ENCODE measurements at places on chromosomes 11 and 22.

DNA sequence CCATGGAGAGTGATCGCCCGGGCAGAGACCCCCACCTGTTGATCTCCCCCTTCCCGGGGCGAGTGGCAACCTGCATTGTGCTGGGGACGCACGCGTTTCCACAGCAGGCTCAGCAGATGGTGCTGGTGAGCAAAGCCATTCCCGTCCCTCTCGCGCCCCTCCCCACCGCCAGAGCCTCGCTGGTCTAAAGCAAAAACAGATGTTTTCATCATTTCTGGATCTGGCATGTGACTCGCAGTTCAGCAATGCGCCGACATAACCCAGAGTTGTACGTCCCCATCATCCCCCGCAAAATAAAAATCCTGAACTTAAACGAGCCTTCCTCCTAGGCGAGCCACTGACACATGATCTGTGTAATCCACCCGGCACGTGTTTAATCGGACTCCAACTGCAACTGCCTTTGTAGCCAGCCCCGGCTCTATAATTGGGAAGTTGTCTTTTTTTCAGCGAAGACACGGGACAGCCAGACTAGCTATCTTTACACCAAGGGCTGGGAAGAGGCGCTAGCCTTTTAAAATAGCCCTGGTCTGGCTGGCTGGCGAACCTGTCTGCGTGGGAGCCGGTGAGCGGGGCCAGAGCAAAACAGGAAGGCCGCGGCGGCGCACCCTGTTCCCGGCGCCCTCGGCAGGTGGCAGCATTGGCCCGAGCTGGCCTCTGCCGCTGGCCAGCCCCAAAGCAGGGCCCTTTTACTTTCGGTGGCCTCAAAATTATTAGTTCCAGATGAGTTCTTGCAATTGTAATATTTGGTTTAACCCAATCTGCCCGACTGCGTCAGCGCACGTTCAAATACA, 203.0 kb upstream of the SORL1-AS1 start:
- DNase-seq, result peak; percentile 56

- DNase-seq, result no peak
Measured at GRCh38 chr11:6587360-6587953, 16.0 kb downstream of the RRP8 start.

- DNase-seq, result no peak
Measured at GRCh38 chr11:73313652-73314051, 5.6 kb downstream of the ARHGEF17 start.

GRCh38 chr11:19420868-19421533, 180.3 kb upstream of the E2F8 start:
- no peak for DNase-seq

DNA sequence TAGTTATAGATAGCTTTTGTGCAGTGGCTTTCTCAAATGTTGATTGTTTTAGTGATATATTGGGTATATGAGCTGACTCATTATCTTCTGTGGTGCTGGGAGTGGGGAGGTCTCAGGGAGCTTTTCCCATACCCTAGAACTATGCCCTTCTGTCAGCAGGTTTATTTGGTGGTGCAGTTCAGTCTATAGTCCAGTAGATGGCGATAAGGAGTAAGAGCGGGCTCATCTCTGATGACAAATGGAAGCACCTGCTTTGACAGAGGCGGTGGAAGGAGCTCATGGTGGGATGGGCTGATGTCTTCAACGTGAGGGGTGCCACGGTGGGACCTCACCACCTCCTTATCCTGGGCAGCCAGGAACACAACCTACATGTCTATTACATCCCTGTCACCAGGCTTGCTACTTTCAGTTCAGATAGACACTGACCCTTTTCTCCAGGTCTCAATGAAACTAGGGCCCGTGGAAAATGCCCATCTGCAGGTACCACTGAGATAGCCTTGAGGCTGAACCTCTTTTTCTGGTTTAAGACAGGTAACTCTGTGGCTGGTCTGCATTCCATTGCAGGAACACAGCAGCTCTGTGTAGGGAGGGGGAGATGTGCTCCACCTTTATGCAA, 13.0 kb upstream of the OR6A2 start:
- DNase-seq, result peak; percentile 56

DNA sequence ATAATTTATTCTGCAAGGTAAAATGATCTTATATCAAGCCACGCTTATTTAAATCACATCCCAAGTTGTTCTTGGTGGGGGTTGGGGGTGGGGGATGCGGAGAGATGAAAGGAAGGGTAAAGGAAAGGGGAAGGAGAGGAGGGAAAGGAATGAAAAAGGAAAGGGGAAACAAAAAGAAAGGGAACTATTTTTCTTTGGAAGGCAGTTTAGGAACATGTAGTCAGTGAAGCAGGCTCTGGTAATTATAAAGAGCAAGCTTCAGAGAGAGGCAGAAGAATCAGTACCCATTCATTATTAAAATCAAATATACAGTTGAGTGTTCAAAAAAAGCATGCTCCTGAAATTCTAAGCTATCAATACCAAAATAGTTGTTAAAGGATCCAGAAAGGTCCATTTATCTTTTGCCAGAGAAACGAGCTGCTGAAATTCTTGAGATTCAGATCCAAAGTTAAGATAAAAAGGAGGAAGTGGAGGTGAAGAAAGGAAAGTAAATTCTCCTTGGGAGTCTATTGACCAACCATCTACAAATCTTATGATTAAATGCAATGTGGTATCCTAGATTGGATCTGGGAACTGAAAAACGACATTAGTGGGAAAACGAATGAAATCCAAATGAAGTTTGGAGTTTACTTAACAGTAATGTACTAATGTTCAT, 107.4 kb downstream of the SGSM3 start:
- DNase-seq, result no peak

GRCh38 chr22:28939394-28939793, 56.0 kb downstream of the ZNRF3 start:
- DNase-seq, result no peak

DNA sequence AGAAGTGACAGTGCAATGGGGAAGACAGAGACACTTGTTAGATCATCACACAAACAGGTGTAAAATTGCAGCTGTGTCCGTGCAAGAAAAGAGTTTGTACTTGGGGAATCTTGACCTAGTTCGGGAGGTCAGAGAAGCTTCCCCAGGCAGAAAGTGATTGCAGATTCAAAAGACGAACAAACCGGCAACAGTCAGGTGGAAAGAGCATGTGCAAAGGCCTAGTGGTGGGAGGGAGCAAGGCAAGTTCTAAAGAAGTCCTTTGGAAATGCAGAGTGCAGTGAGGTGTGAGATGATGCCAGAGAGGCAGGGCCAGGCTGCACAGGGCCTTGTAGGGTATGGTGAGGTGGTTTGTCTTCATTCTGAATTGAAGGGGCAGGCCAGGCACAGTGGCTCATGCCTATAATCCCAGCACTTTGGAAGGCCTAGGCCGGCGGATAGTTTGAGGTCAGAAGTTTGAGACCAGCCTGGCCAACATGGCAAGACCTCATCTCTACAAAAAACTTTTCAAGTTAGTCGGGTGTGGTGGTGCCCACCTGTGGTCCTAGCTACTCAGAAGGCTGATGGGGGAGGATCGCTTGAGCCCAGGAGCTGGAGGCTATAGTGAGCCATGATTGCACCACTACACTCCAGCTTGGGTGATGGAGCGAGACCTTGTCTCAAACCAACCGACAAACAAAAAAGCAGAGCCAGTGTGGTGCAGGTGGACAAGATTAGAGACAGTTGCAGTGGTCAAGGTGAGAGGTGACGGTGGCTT, 1.9 kb upstream of the ESS2 start:
- no peak for DNase-seq

- no peak for DNase-seq
Measured at GRCh38 chr11:78176605-78177141, 11.8 kb downstream of the KCTD21 start.

DNA sequence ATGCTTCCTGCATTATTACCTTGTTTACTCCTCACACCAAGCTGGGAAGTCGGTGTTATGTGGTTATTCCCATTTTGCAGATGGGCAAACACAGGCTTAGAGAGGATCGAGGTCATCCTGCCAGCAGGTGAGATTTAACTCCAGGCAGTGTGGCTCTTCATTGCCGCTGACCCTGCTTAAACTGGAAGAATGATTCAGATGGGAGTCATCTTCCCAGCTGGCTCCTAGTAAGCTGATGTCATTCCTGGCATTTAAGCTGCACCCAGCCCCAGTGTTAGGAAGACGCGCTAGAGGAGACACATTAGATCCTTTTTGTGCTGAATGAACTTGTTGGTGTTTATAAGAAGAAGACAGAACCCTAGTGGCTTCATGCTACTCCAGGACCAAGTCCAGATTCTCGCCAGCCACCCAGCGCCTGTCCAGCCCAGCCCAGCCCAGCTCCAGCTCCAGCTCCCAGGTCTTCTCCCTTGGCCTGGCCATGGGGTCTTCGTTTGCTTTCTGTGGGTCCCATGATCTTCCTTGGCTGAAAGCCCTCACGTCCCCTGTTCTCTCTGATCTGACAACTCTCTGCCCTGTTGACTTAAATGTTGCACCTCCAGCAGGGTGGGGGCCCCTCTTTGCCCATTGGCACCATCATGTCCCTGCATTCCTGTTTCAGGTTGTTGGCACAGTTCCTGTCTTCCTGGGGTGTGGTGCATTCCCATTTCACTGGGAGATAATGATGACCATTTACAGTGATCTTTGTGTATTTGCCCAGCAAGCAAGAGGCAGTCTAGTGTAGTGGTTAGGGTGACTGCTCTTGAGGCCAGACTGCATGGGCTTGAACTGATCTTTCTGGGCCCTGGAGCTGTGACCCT, 13.6 kb downstream of the PARVB start:
- DNase-seq, result no peak

- DNase-seq, result no peak
Measured at GRCh38 chr11:2574553-2575535, 125.0 kb downstream of the KCNQ1OT1 start.

DNA sequence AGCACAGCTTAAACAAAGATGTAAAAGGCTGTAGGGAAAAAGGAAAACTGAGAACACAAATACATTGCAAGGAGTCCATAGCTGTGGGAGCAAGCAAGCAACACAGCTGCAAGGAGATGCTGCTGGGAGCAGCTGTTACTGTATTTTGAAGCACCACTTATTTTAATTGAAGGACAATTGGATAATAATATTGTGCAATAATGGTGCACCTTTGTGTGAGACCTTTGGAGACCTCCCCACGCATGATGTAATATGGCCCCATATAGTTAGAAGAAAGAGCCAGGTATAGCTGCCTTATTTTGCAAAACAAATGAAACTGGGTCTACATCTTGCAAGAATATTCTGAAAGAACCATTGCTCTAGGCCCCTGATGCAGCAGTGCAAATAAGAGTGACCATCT, 191.1 kb upstream of the KIRREL3 start:
- DNase-seq, result no peak

DNA sequence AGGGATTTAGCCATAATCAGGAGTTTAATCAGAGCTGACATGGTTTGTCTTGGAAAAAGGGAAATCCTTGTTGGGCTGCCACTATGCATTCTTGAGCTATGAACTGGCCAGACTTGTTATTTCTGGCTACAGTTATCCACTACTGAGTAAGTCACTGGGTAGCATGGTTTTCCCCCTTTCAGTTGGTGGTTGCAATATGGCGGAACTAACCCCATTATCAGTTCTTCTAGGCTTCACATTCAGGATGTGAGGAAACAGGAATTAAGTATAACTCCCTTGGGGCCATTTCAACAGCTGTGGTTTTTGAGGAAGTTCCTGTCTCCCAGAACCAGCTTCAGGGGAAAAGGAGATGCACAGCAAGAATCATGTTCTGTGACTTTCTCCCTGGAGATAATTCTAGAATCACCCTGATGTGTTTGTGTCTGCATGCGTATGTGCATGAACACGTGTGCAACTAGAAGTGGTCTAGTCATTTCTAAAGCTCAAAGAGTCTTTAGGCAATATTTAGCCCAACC, 103.0 kb upstream of the CD44 start:
- DNase-seq, result peak; percentile 60
